MV-4-11 (cell line): ENCODE measurements at places on chromosomes 11 and 22.

DNA sequence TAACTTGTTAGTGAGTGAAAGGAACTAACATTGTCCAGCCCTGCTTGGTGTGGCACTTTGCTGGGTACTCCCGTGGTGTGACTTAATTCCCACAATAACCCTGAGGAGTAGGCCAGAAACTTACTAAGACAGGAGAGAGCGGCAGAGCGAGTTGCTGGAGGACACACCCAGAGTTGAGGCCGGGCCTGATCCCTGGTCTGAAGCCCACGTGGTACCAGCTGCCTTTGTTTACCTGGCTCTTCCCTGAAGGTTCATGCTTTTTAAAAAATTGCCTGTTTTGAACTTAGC, 594 bp downstream of the MPST start:
- DNase-seq = peak; percentile 47

- no peak for DNase-seq
Observed at GRCh38 chr22:32686354-32686753, 115.2 kb upstream of the TIMP3 start.

DNA sequence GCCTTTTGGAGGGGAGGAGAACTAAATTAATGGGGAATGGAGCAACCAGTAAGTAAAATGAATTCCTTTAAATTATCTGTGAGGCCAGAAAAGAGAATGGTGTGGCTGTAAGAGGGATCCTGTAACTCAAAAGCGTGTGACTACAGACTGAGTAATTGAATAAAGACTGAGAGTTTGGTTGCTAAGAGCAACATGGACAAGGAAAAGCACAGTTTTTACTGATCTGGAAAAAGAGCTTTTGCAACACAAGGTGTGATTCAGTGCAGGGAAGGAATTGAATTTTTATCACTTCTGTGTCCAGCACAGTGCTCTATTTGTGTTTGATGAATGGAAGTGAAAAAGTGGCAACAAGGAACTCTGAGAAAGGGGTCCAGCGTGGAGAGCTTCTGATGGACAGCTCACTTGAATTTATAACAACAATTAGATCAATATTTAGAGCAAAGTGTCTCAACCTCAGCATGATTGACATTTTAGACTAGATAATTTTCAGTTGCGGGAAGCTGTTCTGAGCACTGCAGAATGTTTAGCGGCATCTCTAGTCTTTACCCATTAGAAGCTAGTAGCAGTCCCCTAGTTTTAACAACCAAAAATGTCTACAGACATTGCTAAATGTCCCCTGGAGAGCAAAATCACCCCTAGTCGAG, 202.8 kb upstream of the BDNF start:
- no peak for DNase-seq

- DNase-seq = no peak
Observed at GRCh38 chr22:37500745-37501609, 14.8 kb upstream of the MFNG start.

GRCh38 chr11:123718063-123718462, 23.4 kb downstream of the ZNF202 start:
- DNase-seq = no peak

- DNase-seq = no peak
Observed at GRCh38 chr22:36311386-36312085, 58.6 kb downstream of the APOL1 start.

GRCh38 chr11:69122630-69123431, 32.9 kb upstream of the SMIM38 start:
- DNase-seq = no peak
